Activated CD4-positive, alpha-beta T cell treated with anti-CD3 and anti-CD28 coated beads, Interleukin-2, amount 10 ng/mL, durations not matched to agents 24 days and 14 days (primary cell): ENCODE measurements at places on chromosomes 4 and X. TPM values are rescaled to one million over a fixed set of nuclear protein-coding genes. Genes with fewer than 3 reads are reported as not detected.

DNA sequence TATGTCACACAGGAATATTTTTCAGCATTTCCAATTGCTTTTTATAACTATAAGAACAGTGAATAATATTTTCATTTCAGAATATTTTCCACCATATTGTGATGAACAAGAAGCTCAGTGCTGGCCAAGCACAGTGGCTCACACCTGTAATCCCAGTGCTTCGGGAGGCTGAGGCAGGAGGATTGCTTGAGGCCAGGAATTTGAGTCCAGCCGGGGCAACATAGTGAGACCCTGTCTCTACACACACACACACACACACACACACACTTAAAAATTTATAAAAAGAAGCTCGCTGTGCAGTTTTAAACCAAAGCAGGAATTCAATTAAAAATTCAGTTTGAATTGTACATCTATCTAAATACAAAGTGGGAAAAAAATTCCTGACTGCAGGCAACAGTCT is 3.2 kb downstream of the ZFYVE28 start:
- no peak for DNase-seq

GRCh38 chr4:184845367-184846021 is 19.7 kb upstream of the ACSL1 start:
- no peak for DNase-seq

VCX3A gene
- total RNA-seq: not detected in 2 replicates

- no peak for DNase-seq
These were observed 9.9 kb downstream of the MXD4 start for GRCh38 chr4:2251795-2252529.

GRCh38 chrX:19735244-19735643 is 152.2 kb downstream of the SH3KBP1 start:
- no peak for DNase-seq

DNA sequence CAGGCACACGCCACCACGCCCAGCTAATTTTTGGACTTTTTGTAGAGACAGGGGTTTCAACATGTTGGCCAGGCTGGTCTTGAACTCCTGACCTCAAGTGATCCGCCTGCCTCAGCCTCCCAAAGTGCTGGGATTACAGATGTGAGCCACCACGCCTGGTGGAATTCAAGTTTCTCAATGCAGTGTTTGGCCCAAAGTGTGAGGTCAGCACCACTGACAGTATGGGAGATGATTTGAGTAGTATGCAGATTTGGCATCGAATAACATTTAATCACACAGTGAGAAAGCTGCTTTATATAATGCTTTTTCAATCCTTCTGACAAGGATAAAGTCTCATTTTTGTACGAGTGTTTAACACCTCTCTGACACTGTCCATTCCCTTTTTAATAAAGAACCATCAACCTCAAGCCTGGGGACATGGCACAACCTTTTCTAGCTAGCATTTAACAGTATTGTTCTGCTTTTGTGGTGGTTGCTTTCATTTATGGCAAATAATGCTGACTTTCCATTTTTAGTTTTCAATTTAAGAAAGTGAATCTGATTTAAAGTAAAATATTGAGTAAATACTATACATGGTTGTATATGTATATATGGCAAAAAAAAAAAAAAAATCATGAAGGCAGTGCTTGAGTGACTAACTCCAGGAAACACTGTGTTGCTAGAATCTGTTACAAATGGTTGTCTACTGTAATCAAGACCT is 4.3 kb upstream of the NSUN7 start:
- peak; percentile 34 for DNase-seq

DNA sequence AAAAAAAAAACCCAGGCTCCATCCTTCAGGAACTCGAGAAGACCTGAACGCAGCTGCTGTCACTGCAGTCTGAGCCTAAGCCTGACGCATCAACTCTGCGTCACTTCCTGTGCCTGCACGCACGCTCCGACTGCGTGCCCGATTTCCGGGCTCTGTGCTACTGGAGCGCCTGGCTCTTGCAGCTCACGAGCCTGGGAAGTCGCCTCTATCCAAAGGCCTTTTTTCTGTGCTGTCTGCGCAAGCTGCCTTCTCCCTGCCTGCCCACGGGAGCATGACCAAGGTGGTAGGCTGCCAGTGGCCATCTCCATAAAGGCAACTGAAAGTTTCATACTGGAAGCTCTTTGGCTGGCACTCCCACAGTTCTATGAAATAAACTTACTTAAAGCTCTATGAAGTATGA is 9.9 kb upstream of the GASK1B start:
- DNase-seq: no peak

DNA sequence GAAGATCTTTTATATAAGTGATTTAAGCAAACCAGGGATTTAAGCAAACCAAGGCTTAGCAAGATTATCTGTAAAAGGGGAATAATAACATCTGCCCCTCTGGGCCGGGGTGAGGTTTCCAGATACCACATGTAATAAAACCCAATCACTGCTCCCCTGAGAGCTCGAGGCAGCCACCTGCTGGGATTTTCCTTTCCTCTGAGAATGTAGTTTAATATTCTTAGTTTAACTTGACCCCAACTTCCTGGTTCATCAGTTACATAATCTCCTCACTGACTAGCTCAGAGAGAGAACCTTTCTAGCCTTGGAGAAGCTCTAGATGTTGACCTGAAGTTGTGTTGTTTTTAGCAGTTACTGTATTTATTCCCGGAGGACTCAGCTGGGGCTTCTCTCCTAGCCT is 322.4 kb downstream of the ARHGAP10 start:
- DNase-seq: no peak

DNA sequence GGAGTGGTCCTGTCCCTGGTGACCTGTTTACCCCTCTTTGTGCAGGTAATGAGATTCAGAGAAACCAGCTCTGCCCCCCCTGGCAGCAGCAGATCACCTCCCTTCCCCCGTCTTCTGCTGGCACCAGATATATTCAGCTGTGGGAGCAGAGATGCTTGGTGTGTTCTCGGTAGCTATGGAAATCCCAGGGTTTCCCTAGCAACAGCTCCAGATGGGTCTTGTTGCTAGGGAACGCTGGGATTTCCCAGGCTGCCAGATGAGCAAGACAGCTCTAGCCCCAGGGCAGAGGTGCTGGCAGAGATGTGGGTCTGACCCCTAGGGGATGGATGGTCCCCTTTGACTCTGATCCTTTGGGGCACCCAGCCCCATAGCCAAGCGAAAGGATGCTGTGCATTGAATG is 20.2 kb downstream of the CETN2 start:
- DNase-seq: no peak

MMAA gene
- total RNA-seq: 18.9 and 19.5 TPM in 2 replicates

MTNR1A gene
- not detected in 2 replicates for total RNA-seq

GRCh38 chrX:14497184-14497666 is 32.1 kb upstream of the GLRA2 start:
- peak; percentile 64 for DNase-seq

DNA sequence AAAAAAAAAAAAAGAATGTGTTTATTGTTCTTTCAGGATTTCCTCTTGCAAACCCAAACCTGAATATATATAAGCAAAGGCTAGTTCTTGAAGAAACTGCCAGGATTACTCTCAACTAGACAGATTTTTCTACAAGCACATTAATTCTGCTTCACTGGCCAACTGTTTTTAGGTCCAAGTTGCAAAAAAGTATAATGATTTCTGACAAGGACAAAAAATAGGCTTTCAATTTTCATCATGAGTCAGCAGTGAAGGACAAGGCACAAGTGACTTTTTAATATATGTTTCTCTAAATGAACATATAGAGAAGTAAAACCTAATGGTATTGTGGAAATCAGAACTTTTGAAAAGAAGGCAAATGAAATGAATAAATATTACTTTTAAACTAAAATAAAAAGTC is 73.7 kb downstream of the ELOVL6 start:
- no peak for DNase-seq

NUDT11 gene
- 3.4 and 3.6 TPM in 2 replicates for total RNA-seq

GRCh38 chr4:2902126-2902525 is 58.5 kb downstream of the ADD1 start:
- no peak for DNase-seq

RAB33A gene
- total RNA-seq: 20.6 and 21.0 TPM in 2 replicates

SYN1 gene
- 0.49 and 0.54 TPM in 2 replicates for total RNA-seq

DNA sequence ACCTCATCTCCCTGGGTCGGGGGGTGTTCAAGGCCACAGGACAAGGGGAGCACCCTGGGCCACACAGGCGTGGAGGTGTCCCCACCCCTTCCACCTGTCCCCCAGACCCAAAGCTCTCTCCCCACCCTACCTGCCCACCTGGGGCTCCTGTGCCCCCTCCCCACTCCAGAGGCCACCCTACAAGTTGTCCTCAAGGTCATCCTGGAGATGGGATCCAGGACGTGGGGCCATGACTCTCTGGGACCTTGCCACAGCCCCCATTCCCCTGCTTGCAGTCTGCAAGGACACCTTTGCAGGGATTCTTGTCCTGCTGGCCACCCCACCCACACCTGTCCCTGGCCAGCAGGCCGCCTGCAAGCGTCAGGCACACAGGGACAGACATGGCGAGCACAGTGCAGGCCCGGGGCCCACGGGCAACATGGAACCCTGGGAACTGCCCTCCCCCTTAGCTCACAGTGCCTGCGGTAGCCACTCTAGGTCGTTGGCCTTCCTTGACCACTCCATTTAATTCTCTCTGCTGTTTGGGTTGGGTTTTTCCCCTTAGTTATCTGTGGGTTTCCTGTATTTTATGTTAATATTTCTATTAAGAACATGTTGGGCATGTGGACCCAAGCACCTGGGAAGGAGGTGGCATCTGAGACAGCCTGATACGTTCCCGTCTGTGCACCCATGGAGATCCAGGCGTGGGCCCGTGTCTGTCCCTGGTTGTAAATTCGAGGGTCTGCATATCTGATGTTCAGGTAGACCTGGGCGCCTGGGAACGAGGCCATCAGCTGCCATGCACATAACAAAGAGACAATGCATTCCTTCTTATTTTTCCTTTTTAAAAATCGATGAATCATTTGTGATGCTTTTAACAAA is 197.5 kb downstream of the AFAP1 start:
- DNase-seq: no peak

DNA sequence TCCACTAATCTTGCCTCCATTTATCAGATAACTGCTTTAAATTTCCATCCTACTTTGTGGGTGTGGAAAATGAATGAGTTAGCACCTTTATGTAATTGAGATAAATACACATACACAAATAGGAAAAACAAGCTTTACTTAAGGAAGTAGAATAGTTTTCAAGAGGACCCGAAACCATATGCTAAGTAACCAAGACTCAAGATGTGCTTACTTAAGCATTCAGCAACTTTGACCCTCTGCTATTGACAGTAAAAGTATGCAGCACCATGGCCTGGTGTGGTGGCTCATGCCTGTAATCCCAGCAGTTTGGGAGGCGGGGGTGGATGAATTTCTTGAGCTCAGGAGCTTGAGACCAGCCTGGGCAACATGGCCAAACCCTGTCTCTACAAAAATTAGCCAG is 29.9 kb downstream of the RNF175 start:
- no peak for DNase-seq

DNA sequence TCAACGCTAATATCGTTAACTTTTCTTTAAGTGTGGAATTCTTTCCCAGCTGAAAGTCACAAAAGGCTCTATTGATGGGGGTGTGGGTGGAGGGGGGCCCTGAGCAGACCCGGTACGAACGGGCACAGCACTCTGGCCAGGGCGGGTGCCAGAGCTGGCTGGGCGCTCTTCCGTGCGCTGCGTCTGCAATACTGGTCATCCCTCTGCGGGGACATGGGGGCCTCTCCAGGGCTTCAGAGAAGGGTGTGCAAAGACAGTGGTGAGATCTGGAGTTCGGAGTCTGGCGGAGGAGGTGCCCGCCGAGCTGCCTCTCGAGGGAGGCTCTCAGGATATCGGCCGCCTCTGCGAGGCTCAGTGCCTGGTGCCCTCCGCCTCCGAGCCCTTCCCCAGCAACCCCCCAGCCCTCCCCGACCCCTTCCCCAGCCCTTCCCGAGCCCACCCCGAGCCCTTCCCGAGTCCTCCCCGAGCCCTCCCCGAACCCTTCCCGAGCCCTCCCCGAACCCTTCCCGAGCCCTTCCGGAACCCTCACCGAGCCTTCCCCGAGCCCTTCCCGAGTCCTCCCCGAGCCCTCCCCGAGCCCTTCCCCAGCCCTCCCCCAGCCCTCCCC is 34.3 kb downstream of the FGFRL1 start:
- DNase-seq: no peak

SETD7 gene
- total RNA-seq: 18.5 and 19.6 TPM in 2 replicates

- DNase-seq: no peak
These were observed 11.1 kb downstream of the NELFA start for GRCh38 chr4:1997712-1998111.

DNA sequence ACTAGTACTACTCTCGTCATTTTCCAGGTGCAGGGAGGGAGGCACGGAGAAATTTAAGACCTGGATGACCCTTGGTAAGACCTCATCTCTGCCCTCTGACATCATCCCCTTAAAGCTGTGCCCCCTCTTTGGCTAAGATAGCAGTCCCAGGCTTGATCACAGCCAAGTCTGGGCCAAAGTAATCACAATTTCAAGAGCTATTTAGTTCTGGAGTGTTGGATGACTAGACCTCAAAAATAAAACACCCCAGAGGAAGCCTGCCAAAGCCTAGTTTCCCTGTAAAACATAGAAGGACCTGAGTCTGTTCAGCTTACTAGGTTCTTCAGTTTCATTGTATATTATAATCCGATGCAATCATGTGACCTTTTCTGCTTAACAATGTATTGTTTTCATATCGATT is 144.6 kb upstream of the ARHGEF9 start:
- DNase-seq: no peak

GRCh38 chr4:77600521-77601451 is 4.8 kb upstream of the CXCL13 start:
- DNase-seq: peak; percentile 78

SH2D1A gene
- 51.7 and 53.9 TPM in 2 replicates for total RNA-seq

GRCh38 chr4:37400241-37400881 is 155.8 kb downstream of the NWD2 start:
- no peak for DNase-seq

- no peak for DNase-seq
These were observed 1490.5 kb downstream of the STIM2 start for GRCh38 chr4:28351102-28351501.

MAGEC3 gene
- total RNA-seq: not detected in 2 replicates

S100P gene
- 2.1 and 2.8 TPM in 2 replicates for total RNA-seq

GRCh38 chr4:169167957-169168858 is 102.5 kb downstream of the SH3RF1 start:
- DNase-seq: no peak

DNA sequence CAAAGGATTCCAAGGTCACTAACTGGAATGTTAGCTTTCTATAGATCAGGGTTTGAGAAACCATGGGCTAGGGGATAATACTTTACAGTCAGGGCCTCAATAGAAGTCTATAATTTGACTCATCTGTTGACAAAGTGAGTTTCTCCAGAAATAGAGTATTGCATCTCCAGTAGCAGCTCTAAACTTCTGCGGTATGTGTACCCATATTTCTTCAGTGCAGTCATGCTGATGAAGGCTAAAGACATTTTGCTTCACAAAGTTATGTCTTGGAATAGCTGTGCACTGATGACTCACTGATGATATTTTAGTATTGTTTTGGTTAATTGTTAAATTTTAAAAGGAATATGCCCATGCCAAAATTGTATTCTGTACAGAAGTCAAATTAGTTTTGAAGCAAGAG is 464.9 kb upstream of the AMOT start:
- DNase-seq: no peak

DNAAF6 gene
- not detected in 2 replicates for total RNA-seq

- DNase-seq: no peak
These were observed 176.0 kb downstream of the COX18 start for GRCh38 chr4:72893354-72894066.

DNA sequence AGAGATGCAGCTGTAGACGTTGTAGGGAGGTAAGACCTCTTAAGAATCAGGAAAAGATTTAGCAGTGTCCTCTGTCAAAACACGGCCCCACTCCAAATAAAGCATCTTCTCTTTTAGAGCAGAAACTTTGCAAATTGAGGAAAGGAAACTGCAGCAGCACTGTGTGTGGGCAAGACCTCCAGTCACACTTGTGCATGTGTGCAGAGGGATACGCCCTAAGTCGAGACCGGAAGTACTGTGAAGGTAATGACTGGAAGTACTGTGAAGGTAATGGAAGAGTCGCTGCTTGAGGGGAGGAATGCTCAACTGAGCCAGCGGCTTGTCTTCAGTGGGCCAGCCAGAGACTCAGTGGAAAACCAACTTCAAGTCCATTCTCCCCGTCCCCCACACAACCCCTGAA is 46.5 kb downstream of the EGF start:
- no peak for DNase-seq
